Activated naive CD8-positive, alpha-beta T cell treated with anti-CD3 and anti-CD28 coated beads for 36 hours (primary cell): ENCODE measurements at places on chromosomes 13 and 19.

- no peaks in the 10 kb centered on the region for H3K36me3 ChIP-seq
- H3K4me1 ChIP-seq, result no peaks in the 10 kb centered on the region
- H3K27ac ChIP-seq, result no peak overlapping the region
- no peak overlapping the region for H3K4me3 ChIP-seq
- DNase-seq, result no peak
Measured at GRCh38 chr13:73364736-73365135, 305.9 kb downstream of the KLF5 start.

DNA sequence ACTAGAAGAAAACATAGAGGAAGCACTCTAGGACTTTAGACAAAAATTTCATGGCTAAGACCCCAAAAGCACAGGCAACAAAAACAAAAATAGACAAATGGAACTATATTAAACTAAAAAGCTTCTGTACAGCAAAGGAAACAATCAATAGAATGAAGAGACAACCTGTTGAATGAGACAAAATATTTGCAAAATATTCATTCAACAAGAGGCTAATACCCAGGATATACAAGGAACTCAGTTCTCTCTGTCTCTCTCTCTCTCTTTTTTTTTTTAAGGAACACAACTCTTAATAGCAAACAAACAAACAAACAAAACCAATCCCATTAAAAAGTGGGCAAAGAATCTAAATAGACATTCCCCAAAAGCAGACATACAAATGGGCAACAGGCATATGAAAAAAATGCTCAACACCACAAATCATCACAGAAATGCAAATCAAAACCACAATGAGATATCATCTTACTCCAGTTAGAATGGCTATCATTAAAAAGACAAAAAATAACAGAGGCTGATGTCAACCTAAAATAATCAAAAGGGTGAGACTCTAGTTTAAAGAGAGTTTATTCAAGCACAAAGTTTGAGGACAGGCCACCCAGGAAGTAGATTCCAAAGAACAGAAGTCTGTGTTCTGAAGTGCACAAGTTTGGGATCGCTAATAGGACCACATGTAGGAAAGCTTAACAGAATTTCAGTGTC, 27.1 kb upstream of the SLC7A9 start:
- no peak for DNase-seq
- no peak overlapping the region for H3K4me3 ChIP-seq
- H3K27ac ChIP-seq, result no peak overlapping the region
- peaks cover 57% of the 10 kb centered on the region for H3K36me3 ChIP-seq
- H3K4me1 ChIP-seq, result peaks cover 5% of the 10 kb centered on the region
- H3K27me3 ChIP-seq, result no peaks in the 10 kb centered on the region

DNA sequence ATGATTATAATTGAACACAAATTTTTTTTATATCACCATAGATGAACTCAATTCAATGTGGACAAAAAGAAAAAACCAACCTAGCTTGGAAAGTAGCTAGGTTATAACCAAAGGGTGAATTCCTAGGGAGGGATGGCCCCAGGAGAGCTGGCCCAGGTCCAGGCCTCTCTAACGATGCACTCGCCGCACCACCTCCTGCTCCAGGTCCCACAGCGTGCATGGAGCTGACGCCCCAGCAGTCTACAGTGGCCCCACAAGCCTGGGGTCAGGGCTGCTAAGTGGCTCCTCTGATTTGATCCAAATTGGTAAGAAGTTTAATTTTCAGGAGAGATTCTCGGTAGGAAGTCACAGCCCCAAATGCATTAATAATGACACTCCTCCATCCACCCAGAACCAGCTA, 48.8 kb downstream of the TSHZ3 start:
- H3K4me3 ChIP-seq, result no peak overlapping the region
- DNase-seq, result no peak
- H3K4me1 ChIP-seq, result no peaks in the 10 kb centered on the region

DNA sequence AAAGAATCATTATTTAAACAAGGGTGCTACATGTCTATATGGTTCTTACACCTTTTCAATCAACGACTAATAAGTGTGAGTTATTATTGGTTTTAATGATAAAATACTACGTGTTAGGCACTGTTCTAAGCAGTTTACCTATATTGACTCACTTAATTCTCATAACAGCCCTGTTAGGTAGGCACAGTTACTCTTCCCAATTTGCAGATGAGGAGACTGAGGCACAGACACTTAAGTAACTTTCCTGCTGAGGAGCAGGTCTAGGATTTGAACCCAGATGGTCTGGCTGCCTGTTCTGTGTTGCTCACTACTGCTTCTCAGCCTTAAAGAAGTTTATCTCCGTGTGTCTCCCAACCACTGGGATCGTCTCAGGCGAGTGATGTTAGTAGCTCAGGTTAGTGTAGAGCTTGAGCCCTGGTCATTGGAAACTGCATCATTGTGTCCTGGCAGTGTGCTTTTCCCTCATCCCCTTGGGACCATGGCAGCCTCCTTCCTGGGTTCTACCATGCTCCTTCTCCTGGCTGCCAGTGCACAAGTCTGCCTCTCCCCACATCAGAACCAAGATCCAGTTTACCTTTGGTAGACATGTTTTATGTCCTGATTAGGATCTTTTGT, 10.9 kb downstream of the UBAC2 start:
- H3K36me3 ChIP-seq, result peaks cover 55% of the 10 kb centered on the region
- no peak for DNase-seq
- H3K4me1 ChIP-seq, result peaks cover 75% of the 10 kb centered on the region
- H3K27me3 ChIP-seq, result no peaks in the 10 kb centered on the region
- peak overlapping the region; percentile 0 for H3K27ac ChIP-seq

DNA sequence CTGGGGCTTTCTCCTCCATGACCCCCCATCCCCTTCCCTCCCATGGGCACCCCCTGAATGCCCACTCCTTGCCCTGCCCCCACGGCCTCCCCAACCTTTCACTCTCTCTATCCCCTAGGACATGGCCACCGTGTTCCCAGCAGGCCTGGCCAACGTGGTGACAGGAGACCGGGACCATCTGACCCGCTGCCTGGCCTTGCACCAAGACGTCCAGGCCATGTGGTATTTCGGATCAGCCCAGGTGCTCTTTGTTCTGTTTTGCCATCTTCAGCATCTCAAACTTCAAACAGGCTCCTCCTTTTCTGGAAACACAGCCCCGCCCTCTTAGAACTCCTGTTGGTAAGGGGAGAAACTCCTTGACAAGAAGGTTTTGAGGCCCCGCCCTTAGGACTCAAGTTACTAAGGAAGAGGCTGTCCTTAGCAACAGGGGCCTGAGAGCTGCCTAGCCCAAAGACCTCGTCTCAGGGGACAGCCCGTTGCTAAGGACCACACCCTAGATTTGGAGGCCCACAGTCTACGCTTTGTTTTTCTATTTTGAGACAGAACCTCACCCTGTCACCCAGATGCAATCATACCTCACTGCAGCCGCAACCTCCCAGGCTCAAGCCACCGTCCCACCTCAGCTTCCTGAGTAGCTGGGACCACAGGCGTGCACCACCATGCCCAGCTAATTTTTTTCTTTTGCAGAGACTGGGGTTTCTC, 5.1 kb upstream of the FLT3LG start:
- peaks cover 44% of the 10 kb centered on the region for H3K4me1 ChIP-seq
- H3K27me3 ChIP-seq, result no peaks in the 10 kb centered on the region
- DNase-seq, result peak; percentile 78
- H3K4me3 ChIP-seq, result peak overlapping the region; percentile 47

DNA sequence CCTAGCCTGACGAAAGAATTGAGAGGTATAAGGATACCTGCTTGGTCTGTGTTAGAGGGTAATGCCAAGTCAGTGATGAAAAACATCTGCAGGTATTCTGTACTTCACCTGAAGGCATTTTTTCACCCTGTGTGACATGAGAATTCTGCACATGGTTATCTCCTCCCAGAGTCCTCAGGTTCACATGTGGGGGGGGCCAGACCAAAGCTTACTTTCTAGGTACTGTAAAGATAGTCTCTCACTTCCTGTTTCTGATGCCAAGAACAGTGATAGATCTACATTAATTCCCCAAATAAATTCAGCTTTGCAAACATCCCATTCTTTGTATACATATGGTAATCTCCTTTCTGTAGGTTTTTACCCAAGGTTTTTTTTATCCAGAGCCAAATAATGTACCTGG, 53.4 kb downstream of the GPC6 start:
- no peaks in the 10 kb centered on the region for H3K4me1 ChIP-seq
- no peak overlapping the region for H3K4me3 ChIP-seq
- no peak overlapping the region for H3K27ac ChIP-seq
- H3K36me3 ChIP-seq, result no peaks in the 10 kb centered on the region
- H3K27me3 ChIP-seq, result peaks cover 5% of the 10 kb centered on the region

- no peaks in the 10 kb centered on the region for H3K36me3 ChIP-seq
- no peak overlapping the region for H3K27ac ChIP-seq
- no peak for DNase-seq
- H3K4me1 ChIP-seq, result no peaks in the 10 kb centered on the region
Measured at GRCh38 chr13:102291587-102292218, 110.1 kb downstream of the FGF14 start.

- no peak overlapping the region for H3K27ac ChIP-seq
- no peak for DNase-seq
- H3K4me1 ChIP-seq, result peaks cover 9% of the 10 kb centered on the region
Measured at GRCh38 chr19:52176574-52176973, 5.2 kb upstream of the ZNF836 start.

DNA sequence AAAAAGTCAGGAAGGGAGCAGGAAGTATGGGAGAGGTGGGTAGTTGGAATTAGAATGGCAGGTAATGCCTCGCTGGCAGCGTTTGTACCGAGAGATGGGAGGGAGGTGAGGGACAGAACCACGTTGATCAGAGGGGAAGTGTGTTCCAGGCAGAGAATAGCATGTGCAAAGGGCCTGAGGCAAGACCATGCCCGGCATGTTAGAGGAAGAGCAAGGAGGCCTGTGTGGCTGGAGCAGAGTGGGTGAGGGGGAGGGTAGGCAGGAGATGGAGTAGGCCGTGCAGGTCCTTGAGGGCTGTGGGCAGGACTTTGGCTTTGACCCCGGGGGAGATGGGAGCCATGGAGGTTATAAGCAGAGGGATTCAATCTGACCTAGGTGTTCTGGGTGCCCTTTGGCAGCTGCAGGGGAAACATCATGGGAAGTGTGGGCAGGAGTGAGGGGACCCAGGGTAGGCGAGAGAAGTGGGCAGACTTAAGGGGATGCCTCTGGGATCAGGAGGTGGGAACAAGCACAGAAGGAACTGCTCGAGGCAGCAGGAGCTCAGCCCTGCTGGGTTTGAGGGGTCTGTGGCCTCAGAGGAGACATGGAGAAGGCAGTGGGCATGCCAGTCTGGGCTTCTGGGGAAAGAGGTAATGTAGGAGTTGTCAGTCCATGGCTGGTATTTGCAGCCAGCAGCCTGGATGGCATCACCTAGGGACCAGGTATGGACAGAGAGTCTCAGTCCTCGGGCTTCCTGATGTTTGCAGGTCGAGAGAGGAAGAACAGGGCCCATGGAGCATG, 48.8 kb downstream of the CD320 start:
- no peak overlapping the region for H3K27ac ChIP-seq
- H3K4me1 ChIP-seq, result peaks cover 4% of the 10 kb centered on the region
- no peak for DNase-seq
- H3K4me3 ChIP-seq, result no peak overlapping the region
- H3K27me3 ChIP-seq, result no peaks in the 10 kb centered on the region

DNA sequence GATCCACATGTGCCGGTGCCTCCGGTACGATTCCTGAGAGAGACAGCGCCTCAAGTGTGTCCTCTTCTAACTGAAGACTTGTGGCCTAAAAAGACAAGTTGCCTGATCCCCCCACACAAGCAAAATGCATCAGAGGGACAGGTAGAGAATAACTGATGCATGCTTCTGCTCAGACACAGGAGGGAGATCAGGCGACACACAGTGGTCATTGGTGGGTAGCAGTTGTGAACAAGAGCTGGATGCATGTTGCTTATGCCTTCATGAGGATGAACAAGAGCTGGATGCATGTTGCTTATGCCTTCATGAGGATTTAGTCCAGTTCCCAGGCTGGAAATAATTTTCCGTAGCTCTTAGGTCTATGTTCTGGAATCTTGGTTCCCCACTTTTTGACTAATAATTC, 505.6 kb downstream of the MYO16 start:
- peaks cover 2% of the 10 kb centered on the region for H3K36me3 ChIP-seq
- H3K27ac ChIP-seq, result no peak overlapping the region
- no peak for DNase-seq
- H3K4me3 ChIP-seq, result no peak overlapping the region
- peaks cover 3% of the 10 kb centered on the region for H3K4me1 ChIP-seq
